ENCODE measurements at places on chromosomes 16 and 17.
A peak's percentile ranks its signal among the peaks of the same experiment; 100 is the strongest.

DNA sequence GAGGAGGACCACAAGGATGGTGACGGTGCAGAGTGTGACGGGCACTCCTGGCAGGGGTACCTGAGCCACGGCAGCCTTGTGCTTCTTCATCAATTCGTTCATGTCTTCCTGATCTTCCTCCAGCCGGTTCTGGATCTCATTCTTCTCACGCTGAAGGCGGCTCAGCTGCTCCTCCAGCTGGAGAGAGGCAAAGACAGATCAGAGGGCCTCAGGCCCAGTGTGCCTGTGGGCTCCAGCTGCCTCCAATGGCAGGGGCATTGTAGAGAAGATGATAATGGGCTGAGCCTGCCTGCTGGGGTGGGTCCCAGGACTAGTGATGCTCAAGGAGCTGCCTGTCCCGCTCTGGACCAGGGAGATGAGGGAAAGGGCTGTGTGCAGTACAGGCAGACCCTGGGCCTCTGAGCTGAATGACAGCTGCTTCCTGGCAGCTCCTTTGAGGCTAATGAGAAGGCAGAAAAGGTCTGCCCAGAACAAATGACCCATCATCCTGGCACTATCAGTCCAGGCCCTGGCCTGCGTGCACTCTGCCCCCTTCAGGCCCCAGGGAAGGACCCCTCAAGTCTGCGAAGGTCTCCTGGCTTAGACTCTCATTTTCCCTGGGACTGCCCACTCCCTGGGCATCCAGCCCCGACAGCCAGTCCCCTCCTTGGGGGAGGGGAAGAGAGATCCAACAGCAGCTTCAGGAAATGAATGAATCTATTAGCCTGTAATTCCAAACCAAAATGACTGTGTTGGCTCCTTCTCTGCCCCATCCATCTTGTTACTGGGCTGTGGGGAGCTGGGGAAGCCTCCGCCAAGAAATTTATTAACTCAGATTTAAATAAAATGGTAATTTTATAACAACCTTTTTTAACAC lies 48.0 kb downstream of the PIPOX start:
- DNase-seq: no peak

- DNase-seq: no peak
Measured at GRCh38 chr17:73889439-73889838, 245.2 kb upstream of the SDK2 start.

DNA sequence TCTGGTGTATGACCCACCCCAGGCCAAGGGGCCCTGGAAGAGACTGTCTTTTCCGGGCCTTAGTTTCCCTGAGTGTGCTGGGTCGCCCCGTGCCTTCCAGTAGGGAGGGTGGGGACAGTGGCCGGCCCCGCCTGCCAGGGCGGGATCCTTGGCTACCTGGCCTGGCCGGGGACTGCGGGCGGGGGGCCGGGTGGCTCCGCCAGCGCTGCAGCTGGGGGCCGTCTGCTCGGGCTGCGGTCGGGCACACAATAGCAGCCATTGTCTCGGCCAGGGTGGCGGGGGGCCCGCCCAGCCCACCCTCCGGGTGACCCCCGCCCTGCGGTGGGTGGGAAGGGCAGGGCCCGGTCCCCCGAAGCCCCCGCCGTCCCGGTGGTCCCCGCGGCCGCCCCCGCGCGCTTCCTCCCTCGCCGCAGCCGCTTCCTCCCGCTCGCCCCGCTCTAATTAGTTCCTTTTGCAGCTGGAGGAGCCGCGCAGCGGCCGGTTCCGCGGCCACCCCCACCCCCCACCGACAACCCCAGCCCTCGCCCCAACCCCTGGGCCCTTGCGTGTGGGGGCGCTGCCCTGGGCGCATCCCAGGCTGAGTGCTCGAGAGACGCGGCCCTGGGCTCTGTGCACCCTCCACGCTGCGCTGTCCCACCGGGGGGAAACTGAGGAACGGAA lies 11.6 kb downstream of the GLIS2 start:
- DNase-seq: no peak

DNA sequence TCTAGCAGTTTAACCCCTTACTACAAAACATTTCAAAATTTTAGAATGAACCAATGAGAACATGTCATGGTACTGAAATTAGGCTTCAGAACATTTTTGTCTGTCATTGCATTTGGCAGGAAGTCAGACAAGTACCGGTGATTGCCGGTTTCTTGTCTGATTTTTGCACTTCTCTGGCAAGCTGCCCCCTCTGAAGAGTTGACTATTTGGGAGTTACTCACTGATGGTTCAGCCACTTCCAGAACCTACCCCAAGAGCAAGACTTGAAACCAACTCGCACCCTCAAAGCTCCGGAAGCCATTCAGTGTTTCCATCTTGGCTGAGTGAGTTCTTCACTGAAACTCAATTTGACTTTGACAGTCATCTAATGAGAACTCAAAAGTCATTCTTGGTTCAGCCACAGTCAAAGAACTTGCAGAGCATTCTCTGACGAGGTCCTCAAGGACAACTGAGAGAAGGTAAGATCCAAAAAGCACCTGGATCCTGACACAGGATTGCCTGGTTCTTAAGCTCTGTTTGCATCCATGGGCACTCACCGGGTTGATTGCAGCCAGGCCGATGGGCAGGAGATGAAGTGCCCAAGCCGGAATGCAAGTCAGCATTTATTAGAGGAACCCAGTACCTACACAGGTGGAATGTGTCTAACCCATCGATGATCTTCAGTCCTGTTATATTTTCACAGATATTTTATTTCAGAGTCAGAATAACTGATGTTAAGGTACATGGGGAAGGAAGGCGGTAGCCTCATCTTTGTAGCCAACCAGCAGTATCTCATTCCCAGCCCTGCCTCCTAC lies 93.6 kb downstream of the USP22 start:
- no peak for DNase-seq

- DNase-seq: no peak
Measured at GRCh38 chr16:492211-492875, 35.2 kb upstream of the CAPN15 start.

- DNase-seq: peak; percentile 90
Measured at GRCh38 chr17:7922845-7923628, 6.6 kb downstream of the KCNAB3 start.

GRCh38 chr17:41763327-41763726 lies 23.2 kb downstream of the JUP start:
- no peak for DNase-seq

DNA sequence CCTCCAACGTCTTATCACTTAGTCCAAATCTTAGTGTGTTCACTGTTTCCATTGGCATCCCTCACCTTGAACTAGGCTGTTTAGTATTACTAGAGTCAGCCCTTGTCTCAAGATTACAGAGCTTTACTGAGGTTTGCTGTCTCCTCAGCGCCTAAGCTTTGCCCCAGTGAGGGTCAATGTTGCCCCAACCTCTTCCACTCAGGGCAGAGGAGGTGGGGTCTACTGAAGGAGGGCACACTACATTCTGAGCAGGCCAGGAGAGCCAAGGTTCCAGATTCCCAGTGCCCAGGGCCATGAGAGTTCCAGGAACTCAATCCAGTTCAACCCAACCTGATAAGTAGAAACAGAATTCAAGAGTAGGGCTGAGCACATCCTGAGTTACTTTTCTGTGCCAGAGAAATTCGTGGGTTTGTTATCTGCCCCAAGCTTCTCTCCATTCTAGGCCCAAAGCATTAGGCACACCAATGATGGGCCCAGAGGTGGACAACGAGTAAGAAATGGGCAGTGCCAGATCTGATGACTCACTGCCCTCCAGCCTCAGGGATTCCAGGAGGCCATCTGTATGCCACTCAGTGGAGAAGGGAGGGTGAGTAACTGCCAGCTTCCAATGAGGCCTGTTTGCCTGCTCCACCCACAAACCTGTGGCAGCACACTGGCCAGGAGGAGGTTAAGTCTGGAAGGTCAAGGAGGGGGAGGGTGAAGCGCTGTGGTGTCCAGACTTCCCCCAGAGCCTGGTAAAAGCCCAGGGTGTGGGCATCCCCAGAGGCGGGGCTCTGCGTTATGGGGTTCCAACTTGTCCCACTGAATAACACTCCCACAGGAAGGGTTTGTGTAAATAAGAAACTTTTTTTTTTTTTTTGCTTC lies 8.2 kb downstream of the TUBG2 start:
- no peak for DNase-seq

GRCh38 chr17:40129498-40129897 lies 7.7 kb downstream of the MSL1 start:
- DNase-seq: no peak

DNA sequence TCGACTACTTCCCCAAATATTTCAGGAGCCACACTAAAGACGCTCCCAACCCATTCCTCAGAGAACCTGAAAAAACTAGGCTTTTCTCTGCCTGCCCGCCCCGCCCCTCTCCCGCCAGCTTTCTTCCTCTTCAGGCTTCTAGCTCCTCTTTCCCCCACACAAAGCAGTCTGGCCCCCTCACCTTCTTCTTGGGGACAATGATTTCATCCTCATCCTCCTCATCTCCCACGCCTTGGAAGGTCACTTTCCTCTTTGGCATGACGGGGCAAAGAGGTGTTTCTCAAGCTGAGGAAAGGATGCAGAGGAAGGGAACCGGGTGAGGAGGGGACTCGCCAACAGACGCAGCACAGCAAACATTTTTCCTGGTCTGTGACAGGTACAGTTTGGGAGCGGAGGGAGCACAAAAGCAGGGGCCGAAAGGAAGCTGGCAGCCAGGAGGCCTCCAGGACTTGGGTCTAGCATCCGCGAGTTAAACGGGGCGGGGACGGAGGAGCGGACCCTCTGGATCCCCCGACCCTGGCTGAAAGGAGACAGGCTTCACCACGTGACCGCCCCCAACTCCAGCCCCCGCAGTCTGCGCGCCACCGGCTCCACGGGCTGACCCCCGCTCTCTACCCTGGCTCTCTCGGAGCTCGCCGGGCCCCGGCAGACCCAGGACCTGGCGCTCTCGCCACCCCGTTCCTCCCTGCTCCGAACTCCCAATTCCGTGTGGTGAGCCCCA lies 525 bp downstream of the CD2BP2 start:
- no peak for DNase-seq

DNA sequence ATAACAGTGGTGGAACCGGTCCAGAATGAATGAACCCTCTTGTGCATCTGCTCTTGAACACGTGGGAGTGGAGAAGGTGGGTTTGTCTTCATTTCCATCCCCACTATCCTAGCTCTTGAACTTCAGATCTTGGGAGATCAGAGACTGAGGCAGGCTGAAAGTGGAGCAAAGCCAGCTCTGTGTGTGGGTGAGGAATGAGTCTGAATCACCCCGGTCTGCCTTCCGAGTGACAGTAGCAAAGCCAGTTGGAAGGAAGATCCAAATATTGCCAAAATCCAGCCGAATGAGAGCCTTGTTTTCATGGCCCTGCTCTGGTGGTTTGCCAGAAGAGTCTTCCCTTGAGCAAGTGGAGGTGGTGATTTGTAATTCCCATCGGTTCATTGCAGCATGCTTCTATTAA lies 29.0 kb upstream of the ASIC2 start:
- DNase-seq: no peak

DNA sequence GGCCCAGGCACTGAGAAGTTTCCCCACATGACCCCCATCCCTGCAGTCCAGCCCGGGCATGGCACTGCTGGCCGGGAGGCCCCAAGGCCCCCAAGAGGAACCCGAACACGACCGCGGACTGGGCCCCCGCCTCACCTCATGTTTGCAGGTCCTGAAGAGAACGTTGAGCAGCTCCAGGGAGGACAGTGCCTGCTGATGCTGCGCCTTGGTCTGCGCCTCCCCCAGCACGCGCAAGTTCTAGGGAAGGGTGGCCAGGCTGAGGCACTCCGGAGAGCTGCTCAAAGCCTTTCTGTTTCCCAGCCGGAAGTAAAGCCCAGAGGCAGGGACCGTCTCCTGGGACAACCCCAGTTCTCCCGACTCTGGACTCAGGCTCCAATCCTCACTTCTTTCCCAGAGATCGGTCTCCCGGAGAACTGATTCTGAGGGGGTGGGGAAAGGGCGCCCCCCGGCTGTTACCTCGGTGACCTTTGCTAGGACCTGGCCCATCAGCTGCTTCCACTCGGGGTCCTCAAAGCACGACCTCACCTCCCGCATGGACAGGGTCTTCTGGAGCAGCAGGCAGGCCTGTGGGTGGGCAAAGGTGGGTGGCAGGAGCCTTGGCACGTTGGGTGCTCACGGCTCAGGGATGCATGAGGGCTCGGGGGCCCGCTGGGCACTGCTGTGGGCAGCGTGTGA lies 13.7 kb downstream of the MYBBP1A start:
- no peak for DNase-seq

DNA sequence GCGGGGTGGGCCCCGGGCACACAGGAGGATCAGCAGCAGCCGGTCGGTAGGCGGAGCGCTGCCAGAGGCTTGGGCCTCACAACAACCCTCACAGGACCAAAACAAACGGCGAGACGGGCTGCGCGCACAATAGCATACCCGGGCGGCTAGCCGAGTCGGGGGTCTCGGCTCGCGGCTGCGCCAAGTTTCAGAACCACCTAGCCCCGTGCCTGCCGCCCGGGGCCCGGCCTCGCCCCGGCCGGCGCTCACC lies 732 bp downstream of the ULK2 start:
- peak; percentile 81 for DNase-seq

DNA sequence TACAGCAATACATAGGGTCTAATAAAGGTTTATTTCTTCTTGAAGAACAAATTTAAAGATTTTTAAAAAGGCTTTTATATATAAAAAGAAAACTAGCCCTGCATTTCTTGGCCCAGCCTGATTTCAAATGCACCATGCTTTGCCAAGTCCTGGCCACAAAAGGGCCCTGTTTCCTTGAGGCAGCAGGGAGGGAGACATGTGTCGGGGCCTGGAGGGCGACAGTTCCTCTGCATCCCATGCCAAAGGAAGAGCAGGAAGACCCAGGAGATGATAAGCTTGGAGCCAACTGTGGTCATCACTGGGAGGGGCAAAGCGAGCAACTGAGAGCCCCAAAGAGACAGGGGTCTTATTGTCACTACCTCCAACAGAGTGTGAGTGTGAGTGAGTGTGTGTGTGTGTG lies 571.5 kb upstream of the PSMD7 start:
- DNase-seq: no peak

- DNase-seq: no peak
Measured at GRCh38 chr16:31036691-31037090, 3.3 kb downstream of the STX4 start.

DNA sequence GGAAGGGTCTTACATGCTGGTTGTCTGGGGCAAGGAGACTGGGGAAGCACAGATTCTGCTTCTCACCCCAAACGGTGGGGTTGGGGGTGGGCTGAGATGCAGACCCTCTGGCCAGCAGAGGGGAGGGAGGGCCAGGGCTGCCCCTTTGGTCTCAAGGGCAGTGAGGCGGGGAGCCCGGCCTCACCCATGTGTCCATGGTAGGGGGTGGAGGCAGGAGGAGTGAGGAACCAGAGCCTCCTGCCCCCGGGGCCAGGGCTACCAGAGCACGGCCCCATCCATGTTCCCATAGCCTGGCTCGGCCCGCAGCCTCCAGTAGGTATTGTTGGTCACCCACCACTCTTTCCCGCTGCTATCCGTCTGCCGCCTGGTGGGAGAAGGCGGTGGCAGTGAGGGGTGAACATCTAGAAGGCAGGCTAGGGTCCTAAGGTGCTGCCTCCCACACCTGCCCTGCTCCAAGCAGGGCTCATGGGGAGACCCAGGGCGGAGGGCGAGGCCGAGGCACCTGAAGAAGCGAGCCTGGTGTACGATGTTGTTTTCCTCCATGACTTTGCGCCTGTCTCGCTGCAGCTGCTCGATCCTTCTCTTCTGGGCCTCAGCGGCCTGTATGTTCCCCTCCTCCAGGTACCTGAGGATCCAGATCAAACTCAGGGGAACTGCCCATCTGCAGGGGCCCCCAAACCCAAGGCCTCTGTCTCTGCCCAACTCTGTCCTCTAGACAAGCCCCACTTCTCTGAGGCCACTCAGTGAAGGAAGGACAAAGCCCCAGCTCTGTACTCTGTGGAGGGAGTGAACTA lies 13.4 kb downstream of the OSBPL7 start:
- no peak for DNase-seq
